ENCODE measurements at places on chromosomes 16 and 17. TPM values are rescaled to one million over a fixed set of nuclear protein-coding genes. Genes with fewer than 3 reads are reported as not detected.

The FBXL19 gene
- total RNA-seq, result 27.5 TPM

The LGALS9B gene
- 0.85 TPM for total RNA-seq

The TPSAB1 gene
- not detected for total RNA-seq

The NQO1 gene
- 25.0 TPM for total RNA-seq

DNA sequence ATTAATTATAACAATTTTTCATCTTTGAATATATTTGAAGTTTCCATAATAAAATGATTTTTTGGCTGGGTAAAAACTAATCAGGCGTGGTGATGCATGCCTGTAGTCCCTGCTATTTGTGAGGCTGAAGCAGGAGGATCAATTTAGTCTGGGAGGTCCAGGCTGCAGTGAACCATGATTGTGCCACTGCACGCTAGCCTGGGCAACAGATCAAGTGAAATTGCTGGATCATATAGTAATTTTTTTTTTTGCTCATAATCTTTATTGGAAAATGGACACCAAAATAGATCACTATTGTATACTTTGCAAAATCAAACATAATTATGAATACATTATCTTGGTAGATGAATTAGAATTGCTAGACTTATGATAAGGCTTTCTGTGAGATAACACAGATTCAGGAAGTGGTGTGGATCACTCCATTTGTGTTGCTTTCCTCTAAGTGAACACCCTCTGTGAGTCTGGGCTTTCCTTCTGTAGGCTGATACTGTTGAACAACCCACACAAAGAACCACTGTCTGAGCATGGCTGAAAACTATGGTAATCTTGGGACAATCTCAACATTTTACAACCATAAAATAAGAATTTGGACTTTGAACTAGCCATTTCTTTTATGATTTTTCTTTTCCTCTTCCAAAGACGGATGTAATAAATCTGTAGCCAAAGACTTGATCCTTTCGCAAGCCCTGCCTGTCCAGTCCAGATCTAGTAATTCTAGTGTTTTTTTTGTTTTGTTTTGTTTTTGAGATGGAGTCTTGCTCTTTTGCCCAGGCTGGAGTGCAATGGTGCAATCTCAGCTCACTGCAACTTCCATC lies 5.6 kb upstream of the ST3GAL2 start:
- DNase-seq, result no peak

- DNase-seq, result no peak
Observed at GRCh38 chr17:73261952-73262675, 434 bp upstream of the CPSF4L start.

- DNase-seq, result no peak
Observed at GRCh38 chr17:49001671-49002070, 4.5 kb downstream of the IGF2BP1 start.

DNA sequence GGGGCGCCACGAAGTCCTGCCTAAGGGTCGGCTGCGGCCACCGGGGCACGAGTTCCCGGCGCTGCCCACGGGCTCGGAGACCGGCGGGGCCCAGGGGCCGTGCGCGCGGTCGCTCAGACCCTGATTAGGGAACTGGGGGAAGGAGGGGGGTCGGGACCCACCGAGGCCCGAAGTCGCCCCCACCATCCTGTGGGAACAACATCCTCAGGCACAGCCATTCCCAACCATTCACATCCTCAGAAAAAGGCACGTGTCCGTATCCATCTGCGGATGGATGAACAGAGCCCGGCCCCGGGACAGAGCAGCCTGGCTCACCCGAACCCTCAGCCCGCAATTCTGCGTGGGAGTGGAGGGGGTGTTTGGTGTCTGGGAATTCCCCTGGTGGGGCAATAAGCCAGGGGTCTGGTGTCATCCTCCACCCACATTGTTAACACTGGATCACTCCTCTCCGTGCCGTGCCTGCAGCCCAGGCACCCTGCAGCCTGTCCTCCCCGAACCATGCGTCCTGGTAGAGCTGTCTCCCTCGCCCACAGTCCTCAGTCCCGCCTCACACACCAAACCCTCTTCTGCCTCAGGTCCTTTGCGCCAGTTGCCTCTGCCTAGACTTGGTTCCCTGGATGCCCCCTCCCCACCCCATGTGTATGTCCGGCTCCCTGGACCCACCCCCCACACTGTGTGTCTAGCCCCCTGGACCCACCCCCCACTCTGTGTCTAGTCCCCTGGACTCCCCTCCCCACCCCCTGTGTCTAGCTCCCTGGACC lies 789 bp upstream of the CCDC57 start:
- DNase-seq, result no peak

DNA sequence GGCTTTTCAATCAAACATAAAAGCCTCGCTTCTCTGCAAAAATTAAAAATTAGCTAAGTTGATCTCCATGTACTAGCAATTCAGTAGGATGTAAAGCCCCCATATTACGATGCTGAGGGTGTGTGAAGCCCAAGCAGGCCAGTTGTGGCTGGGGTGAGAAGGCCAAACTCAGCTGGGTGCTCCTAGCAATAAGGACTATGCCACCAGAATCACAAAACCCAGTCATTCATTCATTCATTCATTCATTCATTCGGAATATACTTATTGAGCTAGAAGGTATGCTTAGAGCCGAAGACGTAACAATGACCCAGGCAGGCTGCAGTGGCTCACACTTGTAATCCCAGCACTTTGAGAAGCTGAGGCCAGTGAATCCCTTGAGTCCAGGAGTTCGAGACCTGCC lies 3.9 kb upstream of the CRYBA1 start:
- DNase-seq, result no peak
